Stimulated activated naive CD4-positive, alpha-beta T cell (primary cell): ENCODE measurements at places on chromosomes 2 and 18.

GRCh38 chr18:54205959-54206358 lies 18.5 kb downstream of the MBD2 start:
- DNase-seq: no peak

DNA sequence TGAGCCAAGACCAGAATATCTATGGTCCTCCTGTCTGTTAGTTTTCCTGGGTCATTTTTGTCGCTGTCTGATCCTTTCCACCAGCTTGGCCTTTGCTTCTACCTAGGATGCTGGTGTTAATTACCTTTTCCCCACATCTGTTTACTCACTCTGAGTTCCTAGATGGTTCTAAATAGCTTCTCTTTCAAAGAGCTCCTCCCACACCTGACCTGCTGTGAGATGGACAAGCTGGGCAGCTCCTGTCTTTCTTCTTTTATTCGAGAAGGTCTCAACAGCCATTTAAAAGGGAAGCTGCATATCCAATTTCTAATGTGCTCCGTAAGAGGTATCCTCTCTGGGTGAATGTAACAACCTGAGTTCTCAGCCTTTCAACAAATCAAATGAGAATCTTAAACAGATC lies 156.2 kb downstream of the HRH4 start:
- DNase-seq: no peak

DNA sequence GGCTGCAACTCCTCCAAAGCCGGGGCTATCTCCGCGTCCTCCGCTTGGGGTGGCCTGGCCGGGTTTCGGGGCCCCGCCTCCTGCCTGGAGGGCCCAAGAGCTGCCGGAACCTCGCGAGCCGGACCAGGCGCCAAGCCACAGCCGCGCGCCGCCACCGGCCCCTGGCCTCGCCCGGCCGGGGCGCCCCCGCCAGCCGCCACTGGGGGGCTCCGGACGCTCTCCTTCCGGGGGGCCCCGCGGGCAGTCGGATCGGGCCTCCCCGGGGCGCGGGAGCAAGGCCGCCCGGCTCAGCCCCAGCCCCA lies 17.4 kb upstream of the HAAO start:
- DNase-seq: no peak

DNA sequence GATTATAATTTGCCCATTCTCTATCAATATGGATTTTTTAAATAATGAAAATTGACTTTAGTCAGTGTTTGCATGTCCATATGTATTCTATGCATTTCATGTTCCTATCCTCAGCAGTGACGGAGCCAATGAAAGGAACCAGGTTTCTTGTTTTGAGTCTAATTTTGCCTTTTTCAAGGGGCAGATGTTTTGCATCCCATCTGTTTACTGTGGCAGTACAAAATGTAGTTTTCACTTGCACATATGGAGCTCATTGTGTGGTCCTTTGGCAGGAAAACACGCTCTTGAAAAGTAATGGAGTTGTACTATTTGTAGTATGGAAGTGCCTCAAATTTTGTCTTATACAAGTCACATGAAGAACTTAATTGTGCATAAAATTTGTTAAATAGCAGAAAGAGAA lies 127.8 kb downstream of the AGPS start:
- no peak for DNase-seq

DNA sequence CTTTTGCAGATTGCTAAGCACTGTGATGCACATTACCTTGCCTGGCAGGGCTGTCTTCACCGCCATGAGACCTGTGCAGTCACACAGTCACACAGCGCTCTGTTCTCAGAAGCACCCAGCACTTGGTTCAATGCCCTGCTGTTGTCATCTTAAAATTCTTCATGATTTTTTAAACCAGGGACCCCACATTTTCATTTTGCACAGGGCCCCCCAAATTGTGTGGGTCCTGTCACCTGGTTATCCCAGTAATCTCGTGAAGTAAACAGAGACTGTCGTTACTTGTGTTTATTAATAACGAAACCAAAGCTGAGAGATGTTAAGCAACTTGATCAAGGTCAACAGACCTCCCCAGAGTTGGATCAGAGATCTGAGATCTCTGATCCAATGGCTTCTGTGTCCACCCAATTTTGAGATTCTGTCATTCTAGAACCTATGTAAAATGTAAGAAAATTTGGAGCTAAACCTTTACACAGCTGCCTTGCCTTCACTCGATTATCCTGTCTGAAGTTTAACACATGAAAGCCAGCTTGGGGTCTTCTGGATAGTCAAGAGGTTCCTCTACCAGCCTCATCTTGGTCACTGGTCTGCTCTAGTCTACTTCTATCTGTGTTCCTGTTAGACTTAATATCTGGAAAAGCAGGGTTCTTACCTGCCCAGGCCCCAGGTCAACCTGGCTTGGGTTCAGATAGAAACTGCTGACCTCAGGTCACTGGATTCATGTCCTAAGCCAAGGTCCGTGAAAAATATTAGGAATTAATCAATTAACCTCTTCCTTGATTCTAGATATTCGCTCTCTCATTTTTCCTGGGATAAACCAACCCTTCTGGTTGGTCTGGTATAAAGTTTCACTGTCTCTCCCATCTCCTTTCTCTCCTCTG lies 13.7 kb upstream of the TTC39C start:
- no peak for DNase-seq

DNA sequence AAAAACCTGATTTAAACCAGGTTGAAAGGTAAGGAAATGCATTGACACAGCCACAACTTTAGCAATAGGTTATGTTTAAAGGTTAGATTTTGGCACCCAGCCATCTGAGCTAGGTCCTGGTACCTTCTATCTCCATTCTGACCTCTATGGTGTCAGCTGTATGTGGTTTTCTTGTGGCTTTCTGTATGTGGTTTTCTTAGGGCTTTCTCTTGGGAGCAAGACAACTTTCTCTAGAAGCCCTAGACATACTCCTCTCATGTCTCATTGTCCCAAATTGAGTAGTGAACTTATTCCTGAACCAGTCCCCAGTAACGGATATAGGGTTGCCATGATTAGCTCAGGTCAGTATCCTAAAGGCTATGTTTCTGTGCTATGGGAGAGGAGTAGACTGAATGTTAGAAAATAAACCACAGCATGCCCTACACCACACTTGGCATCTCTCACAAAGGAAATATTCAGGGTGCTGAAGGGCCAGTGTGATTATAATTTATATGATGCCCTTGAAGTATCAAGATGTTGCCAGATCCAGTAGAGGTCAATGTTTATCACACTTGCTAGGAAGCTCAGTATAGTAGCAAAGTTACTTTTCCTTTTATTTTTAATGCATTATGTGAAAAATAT lies 176.1 kb downstream of the CAPN13 start:
- DNase-seq: no peak

GRCh38 chr18:39675368-39675767 lies 2109.8 kb upstream of the CELF4 start:
- no peak for DNase-seq

DNA sequence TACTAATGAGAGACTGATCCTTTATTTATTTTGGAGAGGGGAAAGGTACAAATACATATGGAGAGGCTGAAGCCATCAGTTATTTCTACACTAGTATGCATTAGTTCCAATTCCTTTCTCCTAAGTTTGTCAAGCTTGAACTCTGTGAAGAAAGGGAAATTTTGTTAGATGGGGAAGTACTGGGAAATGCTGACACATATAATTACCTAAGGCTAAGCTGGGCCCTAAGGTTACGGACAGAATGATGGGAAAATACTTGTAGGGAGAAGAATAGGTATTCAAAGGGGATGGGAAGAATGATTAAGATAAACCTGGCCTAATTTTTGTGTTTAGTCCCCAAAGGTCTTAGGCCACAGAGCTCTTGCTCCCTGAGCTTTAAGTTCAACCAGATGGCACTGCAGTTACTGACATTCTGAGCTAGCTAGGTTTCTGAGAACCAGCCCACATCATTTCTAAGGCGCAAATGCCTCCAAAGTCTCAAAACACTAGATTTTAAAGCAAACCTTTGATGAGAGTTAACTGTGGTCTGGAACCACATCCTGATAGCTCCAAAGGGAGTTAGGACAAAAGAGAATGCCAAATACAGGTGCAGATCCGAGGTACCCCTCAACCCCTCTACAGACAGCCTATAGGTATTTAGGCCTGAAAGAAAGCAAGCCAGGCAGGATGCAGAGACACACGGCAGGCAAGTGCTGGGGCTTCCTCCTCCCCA lies 2.7 kb downstream of the TMEM163 start:
- no peak for DNase-seq

DNA sequence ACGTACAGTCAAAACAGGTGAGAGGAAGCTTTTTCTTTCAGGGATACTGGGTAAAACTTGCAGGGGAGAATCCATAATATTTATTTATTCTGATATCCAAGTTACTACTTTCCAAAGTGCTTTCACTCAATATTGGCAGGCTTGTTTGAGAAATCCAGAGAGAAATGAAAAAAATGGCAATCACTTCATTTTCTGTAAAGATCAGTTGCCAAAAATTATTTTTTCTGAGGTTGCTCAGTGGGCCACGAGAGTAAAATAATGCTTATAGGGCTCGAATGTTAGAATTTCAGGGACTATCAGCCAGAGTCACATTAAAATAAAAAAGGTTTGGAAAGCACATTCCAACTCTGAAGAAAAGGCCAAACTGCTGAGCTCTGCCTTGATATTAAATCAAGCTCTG lies 324.6 kb upstream of the RND3 start:
- DNase-seq: no peak

- no peak for DNase-seq
Measured at GRCh38 chr2:182228073-182228473, 198.8 kb downstream of the PDE1A start.

DNA sequence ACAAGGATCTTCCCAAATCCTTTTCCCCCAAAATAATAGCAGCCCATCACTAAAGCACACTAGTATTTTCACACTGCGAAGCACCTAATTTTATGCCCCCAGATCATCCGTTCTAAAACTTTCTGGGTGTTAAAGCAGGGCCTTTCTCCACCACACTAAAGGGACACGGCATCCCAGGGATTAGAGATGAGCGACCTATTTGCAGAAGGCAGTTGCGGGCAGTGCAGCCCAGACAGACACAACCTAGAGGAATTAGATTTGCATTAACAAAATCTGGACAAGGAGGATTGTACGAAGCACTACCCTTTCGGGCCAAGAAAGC lies 402 bp downstream of the OSGEPL1 start:
- no peak for DNase-seq

DNA sequence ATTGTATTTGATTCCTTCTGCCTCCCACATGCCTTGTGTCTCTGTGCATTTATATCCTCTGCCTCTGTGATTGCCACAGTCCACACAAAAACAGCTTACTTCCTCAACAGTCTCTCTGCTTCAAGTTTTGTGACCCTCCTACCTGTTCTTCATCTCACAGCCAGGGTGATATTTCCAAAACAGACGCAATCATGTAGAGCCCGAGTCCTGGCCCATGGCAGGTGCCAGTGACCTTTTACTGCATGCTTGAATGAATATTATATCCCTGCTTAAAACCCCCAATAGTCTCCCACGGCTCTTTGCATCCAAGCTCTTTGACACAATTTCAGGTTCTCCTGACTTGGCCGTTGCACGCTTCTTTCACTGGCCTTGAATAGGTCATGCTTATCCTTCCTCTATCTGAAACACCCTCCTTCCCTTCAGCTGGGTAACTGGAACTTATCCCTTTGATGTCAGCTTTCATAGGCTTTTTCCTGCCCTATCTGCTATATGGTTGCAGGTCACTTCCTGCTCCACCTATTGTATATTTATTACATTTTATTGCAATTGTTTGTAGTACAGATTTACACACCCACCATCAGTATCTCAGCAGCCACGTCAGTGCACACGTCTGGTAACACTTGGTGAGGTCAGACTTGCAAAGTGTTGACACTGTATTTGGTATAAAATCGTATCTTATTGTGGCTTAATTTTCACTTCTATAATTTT lies 29.7 kb upstream of the IL1B start:
- DNase-seq: no peak

DNA sequence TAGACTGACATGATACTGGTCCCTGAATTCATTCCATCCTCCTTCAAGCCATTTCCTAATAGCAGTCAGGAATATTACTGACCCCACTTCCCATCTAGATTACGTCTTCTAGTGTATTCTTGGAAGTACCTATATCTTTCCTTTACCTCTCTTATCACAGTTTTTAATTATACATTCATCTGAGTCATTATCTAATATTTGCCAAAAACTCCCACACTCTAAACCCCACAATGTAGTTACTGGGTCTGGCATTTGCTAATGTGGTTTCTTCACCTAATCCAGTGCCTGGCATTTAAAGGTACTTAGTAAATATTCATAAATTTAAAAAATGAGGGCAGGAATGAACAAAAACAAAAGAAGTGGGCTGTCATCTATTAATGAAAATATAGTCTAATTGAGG lies 441.8 kb upstream of the SETBP1 start:
- no peak for DNase-seq

DNA sequence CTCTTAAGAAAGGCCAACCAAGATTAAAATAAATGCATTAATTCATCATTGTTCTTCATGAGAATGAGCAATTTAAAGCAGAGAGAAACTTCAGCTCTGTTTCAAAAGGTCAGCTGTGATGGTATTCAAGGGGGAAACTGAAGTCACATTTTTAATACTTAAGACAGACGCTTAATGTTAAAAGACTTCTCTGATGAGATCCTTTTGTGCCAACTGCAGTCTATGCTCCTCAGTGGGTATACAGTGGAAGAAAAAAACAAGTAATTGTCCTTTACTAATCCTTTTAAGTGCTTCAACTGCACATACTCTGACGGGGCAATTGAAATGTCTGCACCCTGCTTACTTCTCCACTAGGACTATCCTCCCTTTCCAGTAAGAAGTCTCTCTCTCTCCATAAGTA lies 309.7 kb downstream of the GULP1 start:
- DNase-seq: no peak

GRCh38 chr18:49632588-49632987 lies 70.7 kb downstream of the LIPG start:
- no peak for DNase-seq

GRCh38 chr2:163593982-163594381 lies 141.8 kb downstream of the FIGN start:
- DNase-seq: no peak

DNA sequence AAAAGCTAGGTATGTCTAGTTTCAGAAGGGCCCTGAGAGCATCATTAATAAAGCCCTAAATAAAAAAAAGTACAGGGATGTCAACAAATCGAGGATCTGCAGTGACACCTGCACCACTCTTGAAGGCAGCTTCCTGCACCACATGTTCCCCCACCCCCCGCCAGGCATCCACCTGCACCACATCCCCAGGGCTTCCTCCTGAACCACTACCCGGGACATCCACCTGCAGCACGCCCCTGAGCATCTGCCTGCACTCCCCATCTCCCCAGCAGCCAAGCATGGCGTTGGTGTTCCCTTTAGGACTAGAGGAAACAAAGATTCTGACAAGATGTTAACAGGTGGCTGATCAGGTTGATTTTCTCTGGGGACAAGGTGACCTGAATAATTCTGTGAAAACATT lies 55.2 kb downstream of the DLGAP1 start:
- no peak for DNase-seq
